ENCODE measurements at places on chromosomes 11 and 22.

DNA sequence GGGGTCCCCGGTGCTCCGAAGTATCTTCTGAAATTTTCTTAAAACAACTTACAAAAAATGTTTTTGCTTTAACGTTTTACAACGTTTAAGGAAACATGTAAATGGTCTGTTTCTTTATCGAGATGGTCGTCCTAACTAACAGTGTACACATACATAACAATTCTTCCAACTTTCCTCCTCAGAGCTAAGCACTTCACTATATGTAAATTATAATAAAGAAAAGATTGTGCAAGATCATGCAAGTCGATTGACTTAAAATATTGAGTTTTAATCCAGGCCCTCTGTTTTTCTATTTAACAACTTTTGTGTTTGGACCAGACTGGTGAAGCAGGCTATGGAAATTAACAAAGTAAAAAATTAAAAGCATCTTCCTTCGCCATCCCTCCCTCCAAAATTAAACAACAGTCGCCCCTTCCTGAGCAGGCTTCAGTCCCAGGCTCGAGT lies 4.9 kb downstream of the ALX4 start:
- DNase-seq = no peak

- DNase-seq = no peak
Measured at GRCh38 chr11:1351278-1351937, 38.3 kb upstream of the BRSK2 start.

DNA sequence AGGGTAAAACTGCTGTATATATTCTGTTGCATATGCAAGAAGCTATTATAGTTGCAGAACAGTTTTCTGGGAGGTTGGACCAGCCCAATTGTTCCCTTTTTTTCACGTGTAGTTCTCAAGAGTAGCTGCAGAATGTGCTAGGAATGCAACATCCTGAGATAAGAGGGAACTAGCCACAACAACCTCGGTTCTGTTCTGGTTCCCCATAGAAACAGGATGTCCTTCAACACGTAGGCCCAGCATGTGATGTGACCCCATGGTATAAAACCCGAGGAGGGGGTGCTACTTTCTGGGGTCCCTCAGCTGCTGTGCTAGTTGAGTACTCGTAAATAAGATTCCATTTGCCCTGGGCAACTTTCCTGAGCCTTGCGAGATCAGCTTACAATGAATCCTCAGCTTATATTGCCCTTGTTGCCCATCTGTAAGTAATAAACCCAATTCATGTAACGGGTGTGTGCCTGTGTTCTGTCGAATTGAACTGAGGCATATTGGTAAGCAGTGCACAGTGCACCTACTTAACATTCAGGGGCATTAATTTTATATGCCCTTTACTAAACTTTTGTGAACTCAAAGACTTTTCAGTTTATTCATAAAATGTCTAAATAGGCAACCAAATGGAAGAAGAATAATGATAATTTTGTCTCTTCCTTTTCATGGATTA lies 23.0 kb upstream of the TRAF6 start:
- DNase-seq = no peak

GRCh38 chr11:34134765-34135164 lies 29.3 kb downstream of the NAT10 start:
- DNase-seq = no peak

DNA sequence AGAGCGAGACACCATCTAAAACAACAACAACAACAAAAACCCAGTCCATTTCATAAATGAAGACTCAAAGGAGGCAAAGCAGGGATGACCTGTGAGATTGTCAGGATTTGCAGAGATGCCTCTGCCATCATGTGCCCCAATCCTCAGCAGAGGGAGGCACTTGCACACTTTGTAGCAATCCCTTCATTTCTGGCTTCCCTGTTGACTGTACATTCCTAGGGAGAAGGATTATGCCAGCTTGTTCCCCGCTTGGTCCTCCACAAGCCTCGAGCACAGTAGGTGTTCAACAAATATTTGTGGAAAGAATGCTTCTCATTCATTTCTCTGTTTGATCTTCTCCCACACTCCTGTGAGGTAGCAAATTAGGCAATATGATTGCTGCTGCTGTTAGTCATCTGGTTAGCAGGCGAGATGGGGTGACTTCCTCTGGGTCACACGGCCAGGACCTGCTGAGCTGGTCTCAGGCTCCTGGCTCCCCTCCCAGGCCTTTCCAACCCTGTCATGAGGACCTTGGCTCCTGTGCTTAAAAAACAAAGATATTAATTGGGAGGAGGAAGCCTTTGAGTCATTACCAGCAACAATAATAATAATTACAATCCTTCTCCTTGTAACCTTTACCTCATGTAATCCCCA lies 34.1 kb downstream of the LIF start:
- no peak for DNase-seq
